ENCODE measurements at places on chromosomes 1 and 21.

GRCh38 chr1:51570063-51570710, 46.7 kb upstream of the OSBPL9 start:
- no peak for DNase-seq

GRCh38 chr21:43267391-43268085, 98.7 kb downstream of the CRYAA start:
- no peak for DNase-seq

DNA sequence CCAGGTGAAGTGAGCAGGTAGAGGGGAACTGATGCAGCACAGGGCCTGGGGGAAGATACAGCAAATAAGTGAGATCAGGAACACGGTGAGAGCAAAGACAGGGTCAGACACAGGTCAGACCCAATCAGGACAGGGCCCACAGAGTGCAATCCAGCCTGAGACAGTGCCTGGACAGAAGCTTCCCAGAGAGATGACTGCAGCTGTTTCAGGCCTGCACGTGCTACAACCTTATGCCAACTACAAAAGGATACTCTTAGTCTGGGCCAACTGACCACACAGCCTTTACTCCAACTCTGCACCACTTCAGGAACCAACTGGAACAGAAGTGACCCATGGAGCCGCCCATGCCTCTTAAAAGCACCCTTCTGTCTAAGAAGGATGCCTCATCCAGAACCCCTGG, 228.0 kb downstream of the TOMM20 start:
- DNase-seq, result no peak

DNA sequence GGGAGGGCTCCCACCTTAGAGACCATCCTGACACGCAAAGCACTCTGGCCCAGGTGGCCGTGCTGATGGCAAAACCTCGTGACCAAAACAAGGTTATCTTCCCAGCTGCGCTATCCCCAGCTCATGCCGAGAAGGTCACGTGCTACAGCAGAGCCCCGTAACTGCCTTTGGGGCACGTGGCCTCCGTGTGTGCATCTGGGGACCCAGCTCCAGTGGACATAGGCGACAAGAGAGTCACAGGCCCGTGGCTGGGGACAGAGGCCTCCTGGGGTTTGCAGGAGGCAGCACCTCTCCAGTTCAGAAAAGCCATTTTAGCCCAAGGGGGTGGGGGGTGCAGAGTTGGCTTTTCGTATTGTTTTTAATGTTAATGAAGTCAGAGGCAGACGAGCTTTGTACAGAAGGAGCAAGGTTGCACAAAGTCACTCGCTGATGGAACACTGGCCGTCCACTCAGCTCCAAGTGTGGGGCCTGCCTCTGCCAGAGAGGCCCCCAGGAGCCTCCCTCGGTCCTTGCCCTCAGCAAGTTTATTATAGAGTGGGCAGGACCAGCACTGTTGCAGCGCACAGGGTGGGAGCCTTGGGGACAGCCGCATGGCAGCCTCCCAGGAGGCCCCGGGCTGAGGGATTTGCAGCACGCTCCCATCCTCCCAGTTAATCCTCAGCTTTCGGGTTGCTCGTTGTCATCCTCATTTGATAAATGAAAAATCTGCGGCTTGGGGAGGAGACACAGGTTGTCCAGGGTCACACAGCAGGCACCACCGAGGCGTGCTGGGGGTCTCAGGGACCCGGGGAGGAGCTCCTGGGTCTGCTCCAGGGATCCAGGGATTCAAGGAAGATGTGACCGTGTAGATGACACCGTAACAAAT, 8.0 kb upstream of the PDE9A start:
- DNase-seq, result no peak

GRCh38 chr1:92736395-92736794, 48.5 kb downstream of the EVI5 start:
- DNase-seq, result no peak

Data from activated CD4-positive, alpha-beta T cell treated with anti-CD3 and anti-CD28 coated beads for 36 hours (primary cell).